ENCODE measurements at places on chromosomes 2 and 18.

- DNase-seq = peak; percentile 51
These were observed 33.7 kb downstream of the EHBP1 start for GRCh38 chr2:62738981-62739936.

DNA sequence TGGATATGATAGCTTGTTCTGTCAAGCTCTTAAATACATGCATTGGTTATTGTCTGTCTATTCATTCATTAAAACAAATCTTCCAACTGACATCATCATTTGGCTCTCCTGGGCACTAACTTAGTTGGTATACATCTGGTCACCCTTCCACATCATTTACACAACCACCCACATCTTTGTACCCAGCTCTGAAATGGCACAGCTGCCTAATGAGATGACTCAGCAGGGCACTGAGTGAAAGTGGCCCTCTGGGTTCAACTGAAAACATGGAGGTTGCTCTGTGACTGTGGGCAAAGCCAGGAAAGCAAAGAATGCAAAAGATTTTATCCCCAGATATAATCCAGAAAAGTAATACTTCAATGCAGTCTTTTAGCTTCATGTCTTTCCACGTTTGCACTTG lies 234.0 kb upstream of the MAP2 start:
- no peak for DNase-seq

DNA sequence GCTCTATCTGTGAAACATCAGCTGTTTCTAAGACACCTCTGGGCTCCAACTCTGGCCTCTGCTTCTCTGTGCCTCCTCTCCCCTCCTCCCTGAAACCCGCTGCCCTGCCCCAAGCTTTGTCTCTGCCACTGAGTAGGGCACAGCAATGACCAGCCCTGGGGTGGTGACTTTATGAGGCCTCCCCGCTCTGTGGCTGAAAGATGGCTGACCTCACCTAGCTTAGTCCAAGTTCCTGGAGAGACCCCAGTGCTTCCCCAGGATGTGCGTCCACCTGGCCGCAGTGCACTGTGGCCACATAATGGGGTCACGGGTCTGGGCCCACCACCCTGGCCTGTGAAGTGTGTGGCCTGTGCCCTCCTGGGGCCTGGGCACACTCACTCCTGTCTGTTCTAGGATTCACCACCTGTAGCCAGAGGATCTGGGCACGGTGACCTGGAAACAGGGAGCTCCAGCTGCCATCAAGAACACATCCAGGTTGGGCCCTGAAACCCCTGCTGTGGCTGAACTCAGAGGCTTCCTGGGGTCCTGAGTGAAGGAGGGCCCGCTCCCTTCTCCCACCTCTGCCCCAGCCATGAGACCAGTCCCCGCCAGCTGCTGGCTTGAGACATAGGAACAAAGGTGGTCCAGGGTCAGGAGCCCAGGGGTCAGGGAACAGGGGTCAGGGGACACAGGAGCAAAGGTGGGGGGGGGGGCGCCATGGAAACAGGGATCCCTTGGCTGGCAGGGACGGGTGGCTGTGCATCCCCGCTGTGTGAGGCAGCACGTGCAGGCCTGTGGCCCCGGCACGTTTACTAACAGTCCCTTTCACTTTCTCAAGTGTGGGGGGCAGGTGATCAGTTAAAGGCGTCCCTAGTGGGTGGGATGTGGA lies 29.3 kb upstream of the OTOS start:
- DNase-seq = no peak

- DNase-seq = no peak
These were observed 29.3 kb upstream of the SOS1 start for GRCh38 chr2:39150102-39150562.

GRCh38 chr2:71564790-71565189 lies 111.4 kb downstream of the DYSF start:
- DNase-seq = no peak

DNA sequence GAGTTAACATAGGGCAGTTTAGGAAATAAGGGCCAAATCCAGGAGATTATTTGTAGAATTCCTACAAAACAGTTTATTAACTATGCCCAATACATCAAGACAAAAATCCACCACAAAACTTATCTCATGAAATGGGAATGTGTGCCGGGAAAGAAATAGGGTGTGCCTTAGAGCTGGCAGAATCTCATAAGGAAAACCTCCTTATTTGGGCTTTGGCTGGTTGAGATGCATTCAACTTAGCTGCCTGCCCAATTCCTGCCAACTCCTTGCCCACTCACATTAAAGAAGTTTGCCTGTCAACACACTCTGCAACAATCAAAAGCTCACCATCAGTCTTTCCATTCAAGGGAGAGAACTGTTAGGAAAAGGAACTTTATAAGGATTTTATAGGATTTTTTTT lies 500.6 kb downstream of the SATB2 start:
- DNase-seq = no peak

- DNase-seq = no peak
These were observed 11.2 kb downstream of the ARID5A start for GRCh38 chr2:96547731-96548171.

DNA sequence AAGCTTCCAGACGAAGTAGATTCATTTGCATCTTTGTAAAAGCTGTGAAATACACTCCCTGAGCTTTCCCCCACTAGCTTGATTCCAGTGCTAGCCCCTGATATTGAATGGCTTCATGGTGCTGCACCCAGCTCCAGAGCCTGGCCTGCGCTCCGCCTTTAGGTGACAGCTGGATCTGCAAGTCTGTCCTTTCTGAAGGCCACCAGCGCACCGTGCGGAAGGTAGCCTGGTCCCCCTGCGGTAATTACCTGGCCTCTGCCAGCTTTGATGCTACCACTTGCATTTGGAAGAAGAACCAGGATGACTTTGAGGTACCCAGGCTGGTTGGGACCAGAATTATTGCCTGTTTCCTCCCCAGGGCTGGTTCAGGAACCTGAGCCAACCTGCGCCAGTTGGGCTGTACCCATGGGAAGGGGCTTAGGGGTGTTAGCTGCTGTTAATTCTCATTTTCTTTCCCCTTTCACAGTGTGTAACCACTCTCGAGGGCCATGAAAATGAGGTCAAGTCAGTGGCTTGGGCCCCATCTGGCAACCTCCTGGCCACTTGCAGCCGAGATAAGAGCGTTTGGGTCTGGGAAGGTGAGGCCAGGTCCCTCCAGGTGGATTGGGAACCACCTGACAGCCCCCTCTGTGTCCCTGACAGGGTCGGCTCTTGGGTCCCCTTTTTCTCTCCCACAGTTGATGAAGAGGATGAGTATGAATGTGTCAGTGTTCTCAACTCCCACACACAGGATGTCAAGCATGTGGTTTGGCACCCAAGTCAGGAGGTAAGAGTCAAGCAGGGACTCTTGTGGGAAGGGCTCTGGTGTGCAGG lies 1.3 kb downstream of the CIAO1 start:
- DNase-seq = no peak

Data from fibroblast of skin of left quadriceps (primary cell).